Mesendoderm (in vitro differentiated cells): ENCODE measurements at places on chromosomes 2 and 18.

DNA sequence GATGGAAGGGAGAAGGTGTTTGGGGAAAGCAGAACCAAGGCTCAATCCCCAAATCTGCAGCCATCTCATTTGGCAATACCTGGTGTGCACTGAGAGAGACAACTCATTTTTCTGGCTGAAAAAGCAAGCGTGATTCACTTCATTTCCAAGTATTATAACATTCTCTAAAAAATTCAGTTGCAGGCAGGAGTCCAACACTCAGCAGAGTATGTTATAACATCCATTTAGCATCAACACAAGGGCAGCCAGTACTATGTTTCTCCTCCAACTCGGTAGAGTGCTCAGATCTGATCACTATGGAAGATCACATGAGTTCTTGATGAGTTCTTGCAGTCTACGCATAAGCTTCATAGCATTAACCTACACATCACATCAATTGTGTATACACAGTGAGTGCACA, 99.4 kb upstream of the PID1 start:
- H3K27me3 ChIP-seq: no peaks in the 10 kb centered on the region
- no peak for DNase-seq
- H3K4me1 ChIP-seq: no peaks in the 10 kb centered on the region
- H3K4me3 ChIP-seq: no peak overlapping the region
- no peak overlapping the region for H3K27ac ChIP-seq

- no peaks in the 10 kb centered on the region for H3K4me1 ChIP-seq
- H3K36me3 ChIP-seq: no peaks in the 10 kb centered on the region
- no peaks in the 10 kb centered on the region for H3K27me3 ChIP-seq
- no peak overlapping the region for H3K4me3 ChIP-seq
- no peak for DNase-seq
These were observed 17.6 kb upstream of the KIDINS220 start for GRCh38 chr2:8855010-8855409.

- H3K4me1 ChIP-seq: no peaks in the 10 kb centered on the region
- H3K4me3 ChIP-seq: no peak overlapping the region
- peak; percentile 72 for DNase-seq
- no peaks in the 10 kb centered on the region for H3K36me3 ChIP-seq
- H3K27me3 ChIP-seq: no peaks in the 10 kb centered on the region
- no peak overlapping the region for H3K27ac ChIP-seq
These were observed 128.5 kb upstream of the RAB12 start for GRCh38 chr18:8480506-8481328.

- no peaks in the 10 kb centered on the region for H3K36me3 ChIP-seq
- no peaks in the 10 kb centered on the region for H3K4me1 ChIP-seq
- H3K27me3 ChIP-seq: no peaks in the 10 kb centered on the region
- no peak for DNase-seq
These were observed 150.3 kb upstream of the MMADHC start for GRCh38 chr2:149737896-149738295.

- no peaks in the 10 kb centered on the region for H3K27me3 ChIP-seq
- no peaks in the 10 kb centered on the region for H3K36me3 ChIP-seq
- DNase-seq: peak; percentile 6
- no peak overlapping the region for H3K27ac ChIP-seq
- no peaks in the 10 kb centered on the region for H3K4me1 ChIP-seq
These were observed 110.6 kb downstream of the TMEM182 start for GRCh38 chr2:102872388-102872787.

GRCh38 chr2:43270930-43271615, 44.7 kb upstream of the ZFP36L2 start:
- DNase-seq: peak; percentile 29
- H3K36me3 ChIP-seq: no peaks in the 10 kb centered on the region
- no peak overlapping the region for H3K4me3 ChIP-seq
- H3K27me3 ChIP-seq: no peaks in the 10 kb centered on the region
- H3K4me1 ChIP-seq: no peaks in the 10 kb centered on the region

DNA sequence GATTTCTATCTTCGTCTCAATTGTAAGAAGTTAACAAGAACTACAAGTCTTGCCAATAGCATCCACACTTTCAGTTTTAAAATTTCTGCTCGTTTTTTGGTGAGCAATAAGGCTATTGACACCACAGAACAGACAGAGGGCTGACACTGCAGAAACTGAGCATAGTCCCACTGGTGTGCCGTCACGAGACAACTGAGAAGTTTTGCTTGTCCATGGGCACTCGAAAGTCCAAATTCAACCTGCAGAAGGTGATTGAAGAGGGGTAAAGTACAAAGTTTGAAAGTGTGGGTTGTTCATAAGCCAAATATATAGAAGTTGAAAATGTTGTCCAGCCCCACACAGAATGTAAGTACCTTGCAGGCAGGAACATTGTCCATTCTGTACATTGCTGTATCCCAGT, 63.8 kb upstream of the SP3 start:
- H3K27me3 ChIP-seq: no peaks in the 10 kb centered on the region
- no peak for DNase-seq
- peaks cover 9% of the 10 kb centered on the region for H3K4me1 ChIP-seq
- no peaks in the 10 kb centered on the region for H3K36me3 ChIP-seq

GRCh38 chr2:110121052-110121334, 5.4 kb upstream of the MALL start:
- DNase-seq: no peak
- peaks cover 2% of the 10 kb centered on the region for H3K4me1 ChIP-seq
- no peaks in the 10 kb centered on the region for H3K36me3 ChIP-seq
- H3K27ac ChIP-seq: no peak overlapping the region
- H3K4me3 ChIP-seq: no peak overlapping the region

GRCh38 chr2:219286436-219287115, 7.4 kb downstream of the DNAJB2 start:
- H3K27me3 ChIP-seq: no peaks in the 10 kb centered on the region
- H3K4me1 ChIP-seq: peaks cover 2% of the 10 kb centered on the region
- H3K36me3 ChIP-seq: no peaks in the 10 kb centered on the region

GRCh38 chr2:101974663-101975062, 17.1 kb upstream of the IL1R2 start:
- H3K4me3 ChIP-seq: no peak overlapping the region
- no peaks in the 10 kb centered on the region for H3K36me3 ChIP-seq
- DNase-seq: peak; percentile 28
- no peaks in the 10 kb centered on the region for H3K27me3 ChIP-seq

DNA sequence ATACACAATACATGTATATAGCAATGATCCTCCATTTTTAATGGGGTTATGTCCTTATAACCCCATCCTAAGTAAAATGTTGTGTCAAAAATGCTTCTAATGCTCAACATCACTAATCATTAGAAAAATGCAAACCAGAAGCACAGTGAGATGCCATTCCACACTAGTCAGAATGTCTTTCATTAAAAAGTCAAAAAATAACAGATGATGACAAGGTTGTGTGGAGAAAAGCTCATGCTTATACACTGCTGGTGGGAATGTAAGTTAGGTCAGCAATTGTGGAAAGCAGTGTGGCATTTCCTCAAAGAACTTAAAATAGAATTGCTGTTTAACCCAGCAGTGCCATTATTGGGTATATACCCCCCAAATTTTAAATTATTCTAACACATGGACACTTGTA, 654.9 kb upstream of the CNTNAP5 start:
- no peak overlapping the region for H3K27ac ChIP-seq
- H3K36me3 ChIP-seq: no peaks in the 10 kb centered on the region
- H3K27me3 ChIP-seq: no peaks in the 10 kb centered on the region
- H3K4me3 ChIP-seq: no peak overlapping the region

DNA sequence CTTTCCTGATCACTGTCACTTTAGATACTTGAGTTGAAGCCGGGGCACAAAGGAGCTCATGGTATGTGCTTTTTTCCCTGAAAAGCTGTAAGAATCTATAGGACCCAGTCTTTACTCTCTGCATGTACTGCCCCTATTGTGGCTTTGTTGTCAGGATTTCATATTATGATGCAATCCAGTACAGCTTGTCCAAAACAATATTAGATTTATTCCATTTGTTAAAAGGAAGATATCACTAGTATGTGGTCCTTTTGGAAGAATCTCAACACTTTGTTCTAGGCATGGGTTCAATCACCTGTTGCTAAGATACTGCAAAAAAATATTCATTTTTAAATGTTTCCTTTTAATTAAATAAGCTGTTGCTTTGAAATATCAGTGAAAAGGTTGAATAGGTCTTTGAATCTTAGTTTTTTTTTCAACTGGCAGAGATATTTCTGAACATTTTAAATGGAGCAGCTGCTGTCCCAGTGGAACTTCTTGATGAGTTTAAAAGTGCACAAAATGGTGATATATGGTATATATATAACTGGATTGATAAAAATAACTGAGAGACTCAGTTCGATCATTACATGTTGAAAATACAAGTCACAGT, 256.6 kb upstream of the NT5C1B start:
- no peak overlapping the region for H3K27ac ChIP-seq
- H3K27me3 ChIP-seq: no peaks in the 10 kb centered on the region
- no peak overlapping the region for H3K4me3 ChIP-seq
- H3K4me1 ChIP-seq: no peaks in the 10 kb centered on the region

GRCh38 chr2:3487028-3487425, 32.3 kb downstream of the ADI1 start:
- H3K4me3 ChIP-seq: no peak overlapping the region
- H3K27me3 ChIP-seq: no peaks in the 10 kb centered on the region
- no peaks in the 10 kb centered on the region for H3K4me1 ChIP-seq

DNA sequence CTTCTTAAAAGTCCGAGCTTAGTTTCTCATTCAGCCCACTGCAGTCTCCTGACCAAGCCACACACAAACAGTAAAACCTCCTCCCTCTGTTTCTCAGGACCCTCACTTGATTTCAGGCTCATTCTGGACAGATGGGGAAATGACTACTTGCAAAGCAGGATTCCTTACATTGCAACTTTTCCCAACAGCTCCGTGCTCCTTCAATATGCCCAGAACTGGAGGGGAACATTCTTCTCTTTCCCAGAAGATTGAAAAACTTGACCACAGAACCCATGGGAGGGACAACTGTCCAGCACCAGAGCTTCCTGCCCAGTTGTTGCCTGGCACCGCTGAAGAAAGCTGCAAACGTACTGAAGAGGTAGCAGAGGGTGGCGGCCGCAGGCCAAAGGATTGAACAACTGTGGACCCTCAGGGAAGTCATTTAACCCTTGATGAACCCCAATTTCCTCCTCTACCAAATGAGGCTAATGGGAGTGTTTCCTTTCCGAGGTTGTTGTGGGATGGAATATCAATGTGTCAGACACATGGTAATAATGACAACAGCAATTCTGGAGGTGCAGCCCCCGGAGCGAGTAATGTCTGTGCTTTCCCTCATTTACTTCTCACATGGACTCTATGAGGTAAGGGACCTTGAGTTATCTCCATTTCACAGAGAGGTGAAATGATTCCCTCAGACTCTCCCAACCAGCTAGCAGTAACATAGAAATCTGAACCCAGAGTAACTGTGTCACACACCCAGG, 25.0 kb downstream of the BCL11A start:
- no peak overlapping the region for H3K4me3 ChIP-seq
- H3K4me1 ChIP-seq: peaks cover 23% of the 10 kb centered on the region
- no peaks in the 10 kb centered on the region for H3K36me3 ChIP-seq
- no peaks in the 10 kb centered on the region for H3K27me3 ChIP-seq

GRCh38 chr2:143521396-143521795, 392.2 kb downstream of the ARHGAP15 start:
- H3K27ac ChIP-seq: no peak overlapping the region
- no peaks in the 10 kb centered on the region for H3K36me3 ChIP-seq
- H3K4me1 ChIP-seq: no peaks in the 10 kb centered on the region
- no peak overlapping the region for H3K4me3 ChIP-seq
- no peaks in the 10 kb centered on the region for H3K27me3 ChIP-seq

- no peaks in the 10 kb centered on the region for H3K27me3 ChIP-seq
- DNase-seq: no peak
- no peak overlapping the region for H3K27ac ChIP-seq
These were observed 116.5 kb downstream of the CSRNP3 start for GRCh38 chr2:165586019-165586418.

GRCh38 chr2:893311-893710, 57.3 kb upstream of the SNTG2 start:
- no peaks in the 10 kb centered on the region for H3K27me3 ChIP-seq
- no peak overlapping the region for H3K27ac ChIP-seq
- no peak overlapping the region for H3K4me3 ChIP-seq
- H3K36me3 ChIP-seq: no peaks in the 10 kb centered on the region
- peak; percentile 90 for DNase-seq

DNA sequence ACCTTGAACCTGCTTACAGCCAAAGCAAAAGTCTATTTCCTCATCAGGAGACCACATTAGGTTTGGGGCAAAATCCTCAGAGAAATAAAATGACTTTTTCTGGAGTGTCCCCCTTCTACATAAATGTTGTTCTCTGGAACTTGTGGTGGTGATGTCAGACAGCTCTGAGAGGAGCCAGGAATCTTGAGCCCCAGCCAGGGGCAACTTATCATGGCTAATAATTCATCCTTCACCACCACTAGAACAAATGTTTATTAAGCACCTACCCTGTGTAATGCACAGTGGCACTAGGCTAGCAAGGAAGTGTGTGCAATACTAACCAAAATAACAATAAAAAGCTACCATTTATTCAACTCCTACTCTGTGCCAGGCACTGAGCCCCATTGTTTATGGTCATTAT, 9.0 kb upstream of the BMP10 start:
- no peak overlapping the region for H3K27ac ChIP-seq
- no peak overlapping the region for H3K4me3 ChIP-seq
- no peak for DNase-seq
- no peaks in the 10 kb centered on the region for H3K27me3 ChIP-seq
- peaks cover 3% of the 10 kb centered on the region for H3K4me1 ChIP-seq

GRCh38 chr2:30039101-30039500, 107.7 kb upstream of the YPEL5 start:
- H3K36me3 ChIP-seq: no peaks in the 10 kb centered on the region
- H3K27ac ChIP-seq: no peak overlapping the region
- H3K4me1 ChIP-seq: no peaks in the 10 kb centered on the region

GRCh38 chr2:38239452-38239851, 137.6 kb downstream of the ATL2 start:
- no peaks in the 10 kb centered on the region for H3K36me3 ChIP-seq
- DNase-seq: no peak
- H3K27ac ChIP-seq: no peak overlapping the region
- H3K4me1 ChIP-seq: no peaks in the 10 kb centered on the region
- H3K4me3 ChIP-seq: no peak overlapping the region
- no peaks in the 10 kb centered on the region for H3K27me3 ChIP-seq

DNA sequence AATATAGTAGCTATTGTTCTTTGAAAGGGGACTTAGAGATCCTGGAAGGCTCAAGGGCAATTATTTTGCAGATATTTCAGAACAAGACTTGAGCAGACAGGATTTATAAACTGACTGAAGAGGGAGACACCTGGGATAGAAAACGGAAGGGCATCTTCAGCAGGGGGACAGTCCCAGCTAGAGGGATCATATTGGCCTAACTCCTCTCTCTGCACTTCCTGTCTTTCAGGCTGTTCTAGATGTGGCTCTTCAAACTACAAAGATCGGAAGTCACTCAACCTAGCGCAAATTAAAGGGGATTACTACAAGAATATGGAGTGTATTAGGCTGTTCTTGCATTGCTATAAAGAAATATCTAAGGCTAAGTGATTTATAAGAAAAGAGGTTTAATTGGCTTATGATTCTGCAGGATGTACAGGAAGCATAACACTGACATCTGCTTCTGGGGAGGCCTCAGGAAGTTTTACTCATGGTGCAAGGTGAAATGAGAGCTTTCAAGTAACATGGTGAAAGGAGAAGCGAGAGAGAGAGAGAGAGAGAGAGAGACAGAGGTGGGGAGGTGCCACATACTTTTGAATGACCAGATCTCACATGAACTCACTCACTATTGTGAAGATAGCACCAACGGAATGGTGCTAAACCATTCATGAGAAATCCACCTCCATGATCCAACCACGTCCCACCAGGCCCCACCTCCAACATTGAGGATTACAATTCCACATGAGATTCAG, 5.3 kb upstream of the CTIF start:
- no peaks in the 10 kb centered on the region for H3K27me3 ChIP-seq
- peak; percentile 56 for DNase-seq
- no peaks in the 10 kb centered on the region for H3K36me3 ChIP-seq
- H3K4me1 ChIP-seq: peaks cover 7% of the 10 kb centered on the region
- no peak overlapping the region for H3K4me3 ChIP-seq
- no peak overlapping the region for H3K27ac ChIP-seq

GRCh38 chr2:177598326-177599138, 206.0 kb downstream of the AGPS start:
- no peak overlapping the region for H3K4me3 ChIP-seq
- no peak overlapping the region for H3K27ac ChIP-seq
- H3K4me1 ChIP-seq: peaks cover 5% of the 10 kb centered on the region
- H3K36me3 ChIP-seq: no peaks in the 10 kb centered on the region
